ENCODE measurements at places on chromosomes 7 and 10. TPM values are rescaled to one million over a fixed set of nuclear protein-coding genes. Genes with fewer than 3 reads are reported as not detected.
A peak's percentile ranks its signal among the peaks of the same experiment; 100 is the strongest.

- no peak for DNase-seq
- H3K4me3 ChIP-seq: peak overlapping the region; percentile 57
- H3K36me3 ChIP-seq: no peaks in the 10 kb centered on the region
- H3K27ac ChIP-seq: no peak overlapping the region
- H3K27me3 ChIP-seq: peaks cover 7% of the 10 kb centered on the region
Observed at GRCh38 chr7:11830582-11831155, 1.3 kb downstream of the THSD7A start.

- H3K4me1 ChIP-seq: no peaks in the 10 kb centered on the region
- no peak overlapping the region for H3K4me3 ChIP-seq
- H3K27me3 ChIP-seq: peaks cover 15% of the 10 kb centered on the region
- no peaks in the 10 kb centered on the region for H3K36me3 ChIP-seq
Observed at GRCh38 chr7:43077732-43078391, 34.6 kb upstream of the HECW1 start.

- H3K27ac ChIP-seq: no peak overlapping the region
- H3K4me3 ChIP-seq: no peak overlapping the region
- no peaks in the 10 kb centered on the region for H3K36me3 ChIP-seq
- DNase-seq: no peak
- no peaks in the 10 kb centered on the region for H3K27me3 ChIP-seq
- H3K4me1 ChIP-seq: no peaks in the 10 kb centered on the region
Observed at GRCh38 chr10:107299606-107300005, 135.1 kb upstream of the SORCS1 start.

- H3K27me3 ChIP-seq: no peaks in the 10 kb centered on the region
- no peaks in the 10 kb centered on the region for H3K36me3 ChIP-seq
- H3K4me1 ChIP-seq: no peaks in the 10 kb centered on the region
- H3K4me3 ChIP-seq: no peak overlapping the region
- no peak for DNase-seq
Observed at GRCh38 chr7:81527651-81528050, 242.2 kb downstream of the HGF start.

- DNase-seq: no peak
- H3K27ac ChIP-seq: no peak overlapping the region
Observed at GRCh38 chr7:65230231-65230630, 143.4 kb upstream of the ZNF92 start.

DNA sequence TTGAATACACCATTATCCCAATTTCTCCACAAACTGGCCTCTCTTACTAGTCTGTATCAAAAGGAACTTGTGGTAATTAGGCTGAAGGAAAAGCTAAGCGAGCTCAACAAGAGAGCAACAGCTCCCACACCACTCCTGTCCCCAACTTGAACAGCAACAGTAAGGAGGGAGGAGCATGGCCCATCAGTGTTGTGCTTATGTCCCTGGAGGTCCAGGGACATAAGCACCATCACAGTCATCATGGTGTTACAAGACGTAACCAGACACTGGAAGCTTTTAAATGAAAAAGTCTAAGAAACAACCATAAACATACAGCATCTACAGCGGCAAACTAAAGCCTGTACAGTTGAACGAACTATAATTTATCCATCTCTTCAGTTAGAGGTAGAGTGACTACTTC, 989 bp downstream of the ERLIN1 start:
- peak overlapping the region; percentile 95 for H3K4me3 ChIP-seq
- H3K27ac ChIP-seq: peak overlapping the region; percentile 94
- H3K27me3 ChIP-seq: no peaks in the 10 kb centered on the region
- peaks cover 7% of the 10 kb centered on the region for H3K36me3 ChIP-seq
- peaks cover 44% of the 10 kb centered on the region for H3K4me1 ChIP-seq

DNA sequence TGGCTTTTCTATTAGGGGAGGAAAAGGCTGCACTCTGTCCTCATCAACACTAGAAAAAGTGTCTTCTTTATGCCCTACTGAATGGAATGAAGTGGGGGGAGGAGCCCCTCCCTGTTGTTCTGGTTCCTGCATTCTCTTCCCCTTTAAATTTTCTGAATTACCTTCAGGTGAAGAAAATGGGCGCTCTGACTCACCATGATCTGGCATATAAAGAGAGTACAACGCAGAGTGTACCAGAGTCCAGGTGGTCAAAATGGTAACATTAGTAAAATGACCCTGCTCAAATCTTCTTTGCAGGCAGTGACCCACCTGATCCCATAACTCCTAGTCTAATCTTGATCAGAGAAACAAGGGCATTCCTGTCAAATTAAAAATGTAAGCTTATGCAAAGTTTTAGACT, 80.7 kb downstream of the THSD7A start:
- no peak overlapping the region for H3K4me3 ChIP-seq
- H3K4me1 ChIP-seq: no peaks in the 10 kb centered on the region
- DNase-seq: no peak
- no peaks in the 10 kb centered on the region for H3K27me3 ChIP-seq
- no peak overlapping the region for H3K27ac ChIP-seq
- no peaks in the 10 kb centered on the region for H3K36me3 ChIP-seq

ZP3 gene
- 7.9 TPM for total RNA-seq

All from suprapubic skin (tissue), 4 donors.